ENCODE measurements at places on chromosomes 5 and 9.

DNA sequence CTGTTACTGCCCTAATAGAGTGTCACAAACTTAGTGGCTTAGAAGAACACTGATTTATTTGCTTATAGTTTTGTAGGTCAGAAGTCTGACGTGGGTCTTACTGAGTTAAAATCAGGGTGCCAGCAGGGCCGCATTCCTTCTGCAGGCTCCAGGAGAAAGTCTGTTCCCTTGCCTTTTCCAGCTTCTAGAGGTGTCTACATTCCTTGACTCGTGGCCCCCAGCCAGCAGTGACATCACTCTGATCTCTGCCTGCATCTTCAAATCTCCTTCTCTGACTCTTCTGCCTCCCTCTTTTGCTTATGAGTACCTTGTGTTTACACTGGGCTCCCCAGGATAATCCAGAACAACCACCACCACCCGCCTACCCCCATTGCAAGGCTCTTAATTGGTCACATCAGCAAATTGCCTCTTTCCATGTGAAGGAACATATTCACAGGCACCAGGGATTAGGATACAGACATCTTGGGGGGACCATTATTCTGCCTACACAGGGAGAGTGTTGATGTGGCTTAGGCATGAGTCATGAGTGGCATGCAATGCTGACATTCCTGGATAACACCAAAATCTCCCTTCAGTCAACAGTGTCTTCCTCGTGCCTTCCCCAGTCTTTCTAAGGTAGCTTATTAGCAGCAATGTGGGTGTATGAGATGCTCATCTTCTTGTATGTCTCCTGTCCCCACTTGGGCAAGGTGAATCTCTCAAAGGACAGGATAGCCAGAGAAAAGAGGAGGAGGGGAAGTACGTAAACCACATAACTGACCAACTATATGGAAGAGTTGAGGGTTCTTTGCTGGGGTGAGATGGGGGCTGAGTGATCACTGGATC, 24.4 kb downstream of the CYFIP2 start:
- DNase-seq: no peak

- no peak for DNase-seq
Observed at GRCh38 chr9:37353791-37354190, 68.7 kb upstream of the GRHPR start.

GRCh38 chr9:7216004-7216841, 458.4 kb downstream of the KDM4C start:
- DNase-seq: peak; percentile 2

DNA sequence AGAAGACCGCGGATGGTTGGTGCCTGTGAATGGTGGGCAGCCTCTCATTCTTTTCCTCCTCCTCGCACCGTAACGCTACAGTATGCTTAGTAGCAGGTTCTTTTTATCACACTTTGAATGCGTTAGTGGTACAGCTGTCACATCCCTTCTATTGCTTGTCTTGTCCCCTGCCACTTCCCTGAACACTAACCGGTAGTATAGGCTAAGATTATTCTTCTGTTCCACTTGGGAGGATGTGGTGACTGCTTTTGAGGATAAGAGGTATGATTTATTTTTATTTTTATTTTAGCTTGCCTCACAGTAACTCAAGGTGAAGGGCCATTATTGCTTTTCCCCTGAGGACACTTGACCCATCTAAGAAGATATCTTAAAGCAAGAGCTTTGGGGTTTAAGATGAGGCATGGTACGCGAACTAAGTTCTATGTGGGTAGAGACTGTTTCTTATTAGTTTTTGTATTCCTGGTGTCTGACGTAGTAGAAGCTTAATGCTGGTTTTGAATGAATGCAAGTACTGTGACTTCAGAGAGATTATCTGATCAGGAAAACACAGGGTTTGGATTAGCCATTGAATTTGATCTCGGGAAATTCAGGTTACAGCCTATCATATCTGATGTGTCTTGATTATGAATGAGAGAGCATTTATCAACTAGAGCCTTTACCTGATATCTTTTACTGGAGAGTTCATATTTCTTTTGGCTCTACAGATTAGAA, 951 bp downstream of the UNC13B start:
- no peak for DNase-seq

DNA sequence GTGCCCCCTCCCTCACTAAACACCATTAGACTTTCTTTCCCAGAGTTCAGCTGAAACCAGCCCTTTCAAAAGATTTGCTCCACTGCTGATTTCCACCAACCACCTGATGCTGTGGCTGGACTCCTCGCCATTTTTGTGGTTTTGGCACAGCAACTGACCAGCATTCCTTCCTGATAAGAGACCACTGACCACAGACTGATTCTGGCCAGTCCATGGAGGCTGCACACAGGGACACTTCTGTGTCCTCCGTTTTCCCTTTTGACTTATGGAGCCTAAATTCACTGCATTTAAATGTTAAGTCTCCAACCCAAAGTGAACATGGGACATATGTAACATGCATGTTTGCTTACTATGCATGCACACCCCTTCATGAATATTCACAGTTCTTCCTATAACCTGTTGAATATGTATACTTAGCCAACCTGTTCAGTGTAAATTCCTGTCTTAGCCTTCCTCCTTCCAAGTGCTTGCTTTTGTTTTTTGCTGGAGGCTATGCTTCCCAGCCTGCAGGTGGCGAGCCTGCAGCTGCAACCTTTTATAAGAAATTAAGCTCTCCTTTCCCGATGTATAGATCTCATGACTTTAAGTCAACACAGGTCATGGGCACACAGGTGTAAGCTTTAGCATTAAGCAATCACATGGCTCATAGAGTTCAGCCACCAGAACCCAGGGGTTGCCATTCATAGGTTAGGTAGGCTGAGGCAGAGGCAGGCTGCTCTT, 78.7 kb downstream of the ACTL7B start:
- DNase-seq: no peak

GRCh38 chr5:66621146-66621545, 25.0 kb downstream of the MAST4 start:
- no peak for DNase-seq

DNA sequence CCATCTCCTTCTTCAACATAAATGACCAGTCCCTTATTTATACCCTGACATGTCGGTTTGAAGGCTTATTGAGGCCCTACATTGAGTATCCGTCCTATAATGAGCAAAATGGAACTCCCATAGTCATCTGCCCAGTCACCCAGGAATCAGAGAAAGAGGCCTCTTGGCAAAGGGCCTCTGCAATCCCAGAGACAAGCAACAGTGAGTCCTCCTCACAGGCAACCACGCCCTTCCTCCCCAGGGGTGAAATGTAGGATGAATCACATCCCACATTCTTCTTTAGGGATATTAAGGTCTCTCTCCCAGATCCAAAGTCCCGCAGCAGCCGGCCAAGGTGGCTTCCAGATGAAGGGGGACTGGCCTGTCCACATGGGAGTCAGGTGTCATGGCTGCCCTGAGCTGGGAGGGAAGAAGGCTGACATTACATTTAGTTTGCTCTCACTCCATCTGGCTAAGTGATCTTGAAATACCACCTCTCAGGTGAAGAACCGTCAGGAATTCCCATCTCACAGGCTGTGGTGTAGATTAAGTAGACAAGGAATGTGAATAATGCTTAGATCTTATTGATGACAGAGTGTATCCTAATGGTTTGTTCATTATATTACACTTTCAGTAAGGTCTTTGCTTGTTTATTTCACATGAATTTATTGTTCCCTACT, 38.2 kb upstream of the BTNL3 start:
- no peak for DNase-seq

GRCh38 chr5:74464512-74465209, 175.9 kb downstream of the ENC1 start:
- DNase-seq: no peak

GRCh38 chr9:133539991-133540697, 5.6 kb downstream of the ADAMTSL2 start:
- no peak for DNase-seq

DNA sequence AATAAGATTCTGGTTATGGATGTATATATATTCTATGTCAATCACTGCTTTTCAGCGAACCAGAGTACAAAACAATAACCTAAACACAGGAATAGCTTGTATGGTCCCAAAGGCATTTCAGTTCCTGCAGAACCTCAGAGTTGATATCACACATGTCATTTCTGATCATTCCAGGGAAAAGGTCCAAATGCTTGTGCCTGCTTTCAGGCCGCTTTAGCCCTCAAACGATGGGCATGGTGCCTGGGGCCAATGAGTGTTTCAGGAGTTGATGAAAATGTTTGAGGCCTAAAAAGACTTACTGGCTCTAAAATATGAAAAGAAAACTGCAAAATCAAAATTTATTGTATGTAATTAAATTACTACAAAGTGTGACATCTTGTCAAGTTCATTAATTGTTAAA, 22.8 kb downstream of the ANGPTL2 start:
- no peak for DNase-seq

DNA sequence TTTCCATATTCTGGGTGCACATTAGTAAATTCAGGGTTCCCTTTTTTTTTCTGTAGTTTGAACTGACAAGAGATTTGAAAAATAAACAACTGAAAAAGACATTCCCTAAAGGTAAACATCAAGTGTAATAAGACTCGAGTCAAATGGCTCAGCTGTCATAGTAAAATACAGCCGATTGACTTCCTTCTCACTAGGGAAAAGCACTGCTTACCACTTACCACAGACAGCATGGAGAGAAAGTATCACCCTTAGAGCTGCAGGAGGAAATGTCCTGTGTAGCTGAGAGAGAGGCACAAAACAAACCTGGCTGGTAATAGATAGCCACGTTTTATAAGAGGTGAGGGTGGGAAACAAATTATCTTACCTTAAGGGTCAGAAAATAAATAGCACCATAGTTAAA, 12.1 kb upstream of the DMAC1 start:
- DNase-seq: no peak

- DNase-seq: no peak
Observed at GRCh38 chr5:3107156-3107611, 355.7 kb upstream of the IRX2 start.

DNA sequence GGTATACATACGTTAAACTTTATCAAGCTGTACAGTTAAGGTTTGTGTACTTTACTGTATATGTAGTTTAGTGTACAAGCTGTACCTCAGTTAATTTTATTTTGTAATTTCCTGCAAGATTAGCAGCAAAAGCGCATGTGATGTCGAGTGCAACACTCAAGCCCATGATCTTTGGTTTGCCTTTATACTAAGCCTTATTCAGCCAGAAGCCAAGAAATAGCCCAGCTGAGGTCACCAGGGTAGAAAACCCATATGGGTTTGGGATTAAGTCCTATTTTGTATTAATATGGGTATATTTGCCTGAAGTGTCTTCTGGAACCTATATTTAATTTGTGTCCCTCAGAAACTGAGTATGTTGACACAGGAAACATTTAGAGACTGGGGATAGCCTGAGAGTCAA, 59.3 kb downstream of the ZFAND5 start:
- DNase-seq: no peak

GRCh38 chr9:75709698-75710097, 180.8 kb upstream of the PCSK5 start:
- no peak for DNase-seq

- DNase-seq: no peak
Observed at GRCh38 chr9:4590430-4591122, 71.5 kb upstream of the PLPP6 start.

DNA sequence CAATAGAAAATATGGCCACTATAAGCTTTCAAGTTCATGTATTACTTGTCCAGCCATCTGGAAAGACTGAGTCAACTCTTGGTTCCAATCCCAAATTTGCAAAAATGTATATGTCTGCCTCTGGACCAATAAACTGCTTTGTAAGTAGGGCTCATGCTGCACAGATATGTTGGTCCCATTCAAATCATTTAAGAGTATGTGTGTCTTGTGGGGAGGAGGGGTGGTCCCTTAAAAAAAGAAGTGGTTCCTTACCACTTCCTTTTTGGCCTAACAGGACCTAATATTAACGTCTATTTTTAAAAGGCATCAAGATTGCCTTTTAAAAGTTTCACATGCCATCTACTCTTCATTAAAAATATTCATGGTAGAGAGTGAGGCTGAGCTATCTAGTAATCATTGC, 214.9 kb downstream of the KCTD16 start:
- DNase-seq: no peak

- DNase-seq: no peak
Observed at GRCh38 chr5:160312134-160312959, at the start of gene CCNJL. Gene CCNJL, minus strand, starts transcription at chr5:160312564. Its CDS starts 641 bp downstream, at chr5:160311923.

DNA sequence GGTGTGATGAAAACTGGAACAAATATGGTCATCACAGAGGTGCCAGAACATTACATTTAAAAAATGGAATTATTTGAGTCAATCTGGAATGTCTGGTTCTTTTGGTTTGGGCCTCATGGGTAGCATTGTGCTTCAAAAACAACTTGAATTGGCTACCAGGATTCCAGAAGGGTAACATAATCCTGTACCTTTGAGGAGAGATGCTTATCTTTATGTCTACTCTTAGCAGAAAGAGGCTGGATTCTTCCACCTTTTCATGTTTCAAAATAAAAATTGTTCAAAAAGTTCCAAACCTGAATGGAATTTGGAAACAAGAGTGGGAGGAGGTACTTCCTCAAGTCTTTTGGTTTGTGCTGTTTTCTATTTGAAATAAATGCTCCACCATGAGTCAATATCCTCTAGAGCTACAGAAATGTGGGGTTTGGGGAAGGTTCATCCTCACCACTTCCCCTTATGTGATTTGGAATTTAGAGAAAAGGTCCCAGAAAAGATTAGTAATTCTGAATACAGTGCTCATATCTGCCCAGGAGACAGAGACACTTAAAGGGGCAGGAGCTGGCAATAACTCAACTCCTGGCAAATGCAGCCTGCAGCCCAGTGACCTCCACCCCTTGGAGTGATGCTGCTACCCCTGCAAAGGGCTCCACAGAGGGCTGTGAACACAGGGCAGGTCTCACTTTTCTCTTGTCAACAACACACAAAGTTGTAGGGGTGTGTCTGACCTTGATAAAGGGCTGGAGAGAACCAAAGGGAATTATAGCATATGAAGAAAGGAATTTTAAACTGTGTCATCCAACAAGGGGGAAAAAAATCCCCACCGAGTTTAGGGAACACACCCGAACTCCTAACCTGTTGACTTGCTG, 272.8 kb downstream of the CWC27 start:
- DNase-seq: no peak

DNA sequence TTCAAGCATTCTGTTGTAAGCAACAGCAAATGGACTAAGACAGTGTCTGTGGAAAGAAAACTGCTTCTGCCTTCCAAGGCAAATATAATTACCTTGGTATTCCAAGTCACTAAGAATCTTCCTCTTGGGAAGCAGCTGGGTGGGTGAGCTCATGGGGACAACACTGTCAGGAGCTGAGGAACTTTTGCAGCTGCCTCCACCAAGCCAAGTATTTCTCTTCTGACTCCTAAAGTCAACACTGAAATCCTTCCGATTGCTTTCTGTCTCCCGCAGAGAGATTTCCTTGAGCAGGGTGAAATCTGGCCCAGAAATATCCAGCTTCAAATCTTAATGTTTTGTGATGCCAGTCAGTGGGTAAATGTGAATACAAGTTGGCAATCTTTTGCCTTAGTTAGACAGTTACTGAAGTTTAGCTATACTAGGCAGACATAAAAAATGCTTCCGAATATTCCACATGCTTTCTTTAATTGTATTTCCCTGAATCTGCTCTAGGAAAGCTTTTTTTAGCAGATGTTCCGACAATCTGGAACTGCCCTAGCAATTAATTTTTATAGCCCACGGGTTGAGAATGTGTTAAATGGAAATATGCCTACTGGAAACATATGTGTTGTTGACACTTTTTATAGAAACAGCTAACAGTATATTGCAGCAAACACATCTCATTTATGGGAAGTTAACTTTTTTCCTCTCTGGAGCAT, 369.9 kb upstream of the DAB2 start:
- no peak for DNase-seq

- DNase-seq: no peak
Observed at GRCh38 chr9:123866497-123866896, 63.4 kb downstream of the DENND1A start.

- DNase-seq: no peak
Observed at GRCh38 chr9:72289401-72289800, 75.6 kb downstream of the ZFAND5 start.

GRCh38 chr9:94056442-94056974, 27.8 kb upstream of the PTPDC1 start:
- no peak for DNase-seq

- no peak for DNase-seq
Observed at GRCh38 chr5:79346420-79346824, 110.5 kb downstream of the JMY start.

All from stimulated activated CD8-positive, alpha-beta memory T cell treated with anti-CD3 and anti-CD28 coated beads, Interleukin-4, amount 100 ng/mL, for 24 hours (primary cell).